CD4-positive, alpha-beta T cell treated with Interleukin-6 for 4 hours (primary cell): ENCODE measurements at places on chromosomes 12 and 14.
A peak's percentile ranks its signal among the peaks of the same experiment; 100 is the strongest.

- DNase-seq: no peak
Observed at GRCh38 chr14:88473791-88474190, 81.0 kb downstream of the PTPN21 start.

- DNase-seq: no peak
Observed at GRCh38 chr14:103735439-103735814, 19.8 kb downstream of the ZFYVE21 start.

DNA sequence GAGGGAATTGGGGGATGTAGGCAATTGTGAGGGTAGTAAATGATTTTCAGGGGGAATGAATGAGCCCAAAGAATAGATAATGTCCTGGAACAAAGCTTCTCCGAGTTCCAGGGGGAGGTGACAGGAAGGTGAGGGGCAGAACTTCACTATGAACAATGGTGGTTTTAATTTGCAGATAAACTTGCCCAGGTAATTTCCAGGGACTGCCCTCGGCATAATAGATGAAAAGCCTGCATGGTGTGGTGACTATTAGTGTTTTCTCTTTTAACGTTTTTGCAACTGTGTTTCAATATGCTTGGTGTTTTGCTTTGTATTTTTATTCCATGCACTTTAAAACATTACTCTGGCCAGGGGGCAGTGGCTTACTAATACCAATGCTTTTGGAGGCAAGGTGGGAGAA, 325.2 kb upstream of the RGS6 start:
- no peak for DNase-seq

DNA sequence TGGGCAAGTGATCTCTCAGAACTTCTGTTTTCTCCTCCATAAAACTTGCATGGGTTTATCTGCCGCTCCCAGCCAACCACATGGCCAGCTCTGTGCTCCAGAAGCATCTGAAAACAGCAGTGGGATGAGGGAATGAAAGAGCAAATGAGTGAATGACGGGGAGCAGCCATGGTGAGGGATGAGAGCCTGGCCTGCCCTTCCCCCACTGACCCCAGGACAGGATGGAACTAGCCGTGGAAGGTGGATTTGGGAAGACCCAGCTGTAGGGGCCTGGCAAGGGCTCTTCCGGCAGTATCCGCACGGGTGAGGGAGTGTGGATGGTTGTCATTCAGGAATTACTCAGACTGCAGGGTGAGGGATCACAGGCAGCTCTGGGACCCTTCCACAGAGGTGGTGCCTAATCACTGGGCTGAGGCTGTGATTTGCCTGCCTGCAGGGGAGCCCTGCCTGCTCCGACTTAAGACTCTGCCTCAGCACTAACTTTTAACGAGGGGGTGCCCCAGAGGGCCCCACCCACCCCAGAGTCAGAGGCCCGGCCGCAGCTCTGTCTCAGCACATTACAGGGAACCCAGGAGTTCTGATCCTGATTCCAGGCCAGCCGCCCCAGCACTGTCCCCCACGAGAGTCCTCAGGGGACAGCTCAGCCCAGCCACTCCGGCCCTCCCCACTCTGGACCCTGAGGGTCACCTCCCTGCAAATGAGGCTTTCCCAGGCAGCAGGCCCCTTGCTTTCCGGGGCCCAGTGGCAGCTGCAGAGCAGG, 136.8 kb upstream of the C14orf180 start:
- DNase-seq: no peak

DNA sequence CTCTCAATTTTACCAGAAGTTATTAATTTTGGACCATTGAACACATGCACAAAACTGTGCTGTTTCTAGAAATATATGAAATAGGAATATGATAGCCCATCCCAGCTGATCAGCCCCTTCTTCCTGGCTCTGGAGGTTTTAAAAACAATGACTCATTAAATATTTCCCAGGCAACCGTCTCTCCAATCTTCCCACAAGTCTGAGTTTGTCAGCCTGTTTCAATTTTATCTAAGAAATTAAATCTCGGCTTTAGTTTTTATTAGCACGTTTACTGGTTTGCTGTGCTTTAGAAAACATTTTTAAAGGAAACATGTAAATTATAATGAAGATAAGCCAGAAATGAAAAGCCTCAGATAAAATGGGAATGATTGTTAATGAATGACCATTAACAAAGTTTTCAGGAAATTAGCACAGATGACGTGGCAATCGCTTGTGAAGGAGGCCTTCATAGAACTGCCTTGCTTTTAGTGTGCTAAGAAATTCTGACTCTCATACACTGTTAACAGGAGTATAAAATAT, 89.3 kb upstream of the RAP1B start:
- DNase-seq: no peak

GRCh38 chr12:10567813-10568212, 45.6 kb downstream of the MAGOHB start:
- no peak for DNase-seq

DNA sequence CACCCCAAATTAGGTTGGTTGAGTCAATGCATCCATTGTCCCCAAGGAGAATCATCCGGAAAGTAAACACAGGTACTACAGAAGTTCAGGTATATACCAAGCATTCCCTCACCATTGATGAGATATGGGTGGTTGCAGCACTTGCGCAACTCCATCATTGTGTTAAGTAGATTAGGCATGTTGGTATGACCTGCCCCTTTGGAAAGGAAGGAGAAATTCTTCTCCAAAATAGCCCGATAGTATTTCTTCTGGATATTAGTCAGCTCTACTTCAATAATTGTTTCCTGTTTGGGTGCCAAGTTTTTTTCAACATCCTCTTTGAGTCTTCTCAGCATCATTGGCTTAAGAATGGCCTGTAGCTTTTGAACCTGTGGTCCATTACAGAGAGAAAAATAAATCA, 21.3 kb upstream of the SUPT16H start:
- no peak for DNase-seq

- DNase-seq: peak; percentile 13
Observed at GRCh38 chr12:88052686-88053085, 23.5 kb upstream of the C12orf50 start.

DNA sequence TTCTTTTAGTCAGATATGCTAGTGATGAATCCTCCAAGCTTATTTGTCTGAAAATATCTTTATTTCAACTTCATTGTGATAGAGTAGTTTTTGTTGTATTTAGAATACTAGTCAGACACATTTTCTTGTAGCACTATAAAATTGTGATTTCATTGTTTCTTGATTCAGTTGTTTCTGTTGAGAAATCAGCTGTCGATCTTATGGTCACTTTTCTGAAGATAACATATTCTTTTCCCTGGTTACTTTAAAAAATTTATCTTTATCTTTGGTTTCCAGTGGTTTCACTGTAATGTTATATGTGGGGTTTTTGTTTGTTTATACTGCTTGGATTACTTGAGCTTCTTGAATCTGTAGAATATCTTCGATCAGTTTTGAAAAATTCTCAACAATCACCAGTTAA, 426.1 kb downstream of the SOX5 start:
- no peak for DNase-seq

DNA sequence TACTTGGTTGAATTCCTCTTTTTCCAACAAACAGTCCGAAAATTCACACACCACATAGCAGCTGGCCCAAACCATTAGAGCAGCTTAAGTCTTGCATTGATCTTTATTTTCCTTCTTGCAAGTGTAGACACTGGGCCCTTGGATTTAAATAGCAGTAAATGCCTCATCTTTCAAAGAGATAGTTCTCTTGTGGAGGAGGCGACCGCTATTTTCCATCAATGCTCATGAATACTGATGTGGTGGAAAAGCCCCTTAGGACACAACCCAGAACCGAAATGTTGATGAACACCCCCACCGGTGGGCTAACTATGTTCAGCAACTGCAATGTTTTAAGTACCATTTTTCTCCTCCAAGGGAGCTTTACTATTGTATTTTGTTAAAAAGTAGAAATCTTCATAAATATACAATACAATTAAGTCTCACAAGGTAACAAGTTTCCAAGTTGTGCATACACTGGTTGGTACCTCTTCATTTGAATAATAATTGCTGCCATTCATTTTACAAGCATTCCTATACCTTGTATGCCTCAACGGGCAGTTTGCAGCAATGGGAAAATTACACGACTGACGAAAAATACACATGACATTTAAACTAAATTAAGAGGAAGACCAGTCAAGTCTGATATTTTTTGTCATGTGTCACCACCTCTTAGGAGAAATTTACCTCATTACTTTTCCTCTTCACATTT, 18.0 kb downstream of the NIN start:
- no peak for DNase-seq

- no peak for DNase-seq
Observed at GRCh38 chr14:65080960-65081747, 21.2 kb downstream of the MAX start.

- no peak for DNase-seq
Observed at GRCh38 chr14:53472306-53472705, 319.2 kb upstream of the DDHD1 start.

GRCh38 chr12:124756760-124757159, 106.9 kb downstream of the SCARB1 start:
- no peak for DNase-seq

DNA sequence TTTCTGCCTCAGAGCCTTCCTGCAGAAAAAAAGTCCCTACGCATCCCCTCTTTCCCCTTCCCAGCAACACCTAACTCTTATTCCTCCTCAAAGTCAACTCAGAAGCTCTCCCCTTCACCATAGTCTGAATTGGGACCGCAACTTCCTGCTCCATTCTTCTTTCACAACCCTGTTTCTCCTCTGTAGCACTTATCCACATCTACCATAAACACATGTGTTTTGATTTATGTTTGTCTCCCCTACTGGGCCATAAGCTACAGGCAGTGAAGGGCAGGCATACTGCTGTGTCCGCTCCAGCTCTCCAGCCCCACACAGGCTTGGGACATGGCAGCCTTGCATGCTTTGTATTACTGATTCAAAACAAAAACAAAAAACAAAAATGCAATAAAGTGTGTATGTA, 5.9 kb downstream of the SDR9C7 start:
- no peak for DNase-seq

GRCh38 chr12:110329710-110330109, 48.7 kb downstream of the ATP2A2 start:
- no peak for DNase-seq

GRCh38 chr14:69674546-69675244, 63.3 kb downstream of the SUSD6 start:
- DNase-seq: peak; percentile 21

- no peak for DNase-seq
Observed at GRCh38 chr12:124592481-124593160, 25.2 kb upstream of the NCOR2 start.

DNA sequence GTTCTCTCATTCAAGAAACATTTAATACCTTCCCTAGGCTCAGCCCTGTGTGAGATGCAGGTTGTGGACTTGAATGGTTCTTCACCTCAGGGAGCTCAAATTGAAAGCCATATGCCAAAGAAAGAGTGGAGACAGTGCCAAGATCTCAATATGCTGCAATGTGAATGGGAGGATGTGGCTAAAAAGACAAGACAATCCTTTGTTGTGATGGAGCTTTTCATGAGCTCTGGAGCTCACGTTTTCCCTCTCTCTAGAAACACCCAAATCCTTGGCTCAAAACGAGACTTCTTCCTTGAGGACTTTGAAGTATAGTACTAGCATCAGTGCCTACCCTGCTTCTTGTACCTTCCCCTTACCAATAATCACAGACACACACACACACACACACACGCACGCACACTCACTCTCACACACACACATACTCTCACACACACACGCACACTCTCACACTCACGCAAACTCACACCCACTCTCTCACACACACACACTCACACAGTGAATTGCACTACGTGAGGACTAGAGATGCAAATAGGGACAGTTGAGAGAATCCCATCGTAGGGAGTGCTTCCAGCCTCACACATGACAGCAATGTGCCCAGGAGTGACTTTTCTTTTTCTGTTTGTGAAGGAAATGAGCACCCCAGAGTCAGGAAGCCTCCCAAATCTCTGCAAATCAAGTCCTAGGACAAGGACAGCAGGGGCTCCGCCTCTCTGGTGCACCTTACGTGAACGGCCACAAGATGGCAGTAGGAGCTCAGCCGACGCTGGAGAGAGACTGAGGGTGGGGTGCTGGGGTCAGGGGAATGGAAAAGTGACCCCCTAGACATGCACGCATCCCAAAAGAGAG, 231.4 kb downstream of the PCNX1 start:
- peak; percentile 66 for DNase-seq

GRCh38 chr14:89638891-89639290, 221.9 kb upstream of the FOXN3 start:
- no peak for DNase-seq

GRCh38 chr12:119181944-119182343, 3.2 kb downstream of the HSPB8 start:
- DNase-seq: no peak

DNA sequence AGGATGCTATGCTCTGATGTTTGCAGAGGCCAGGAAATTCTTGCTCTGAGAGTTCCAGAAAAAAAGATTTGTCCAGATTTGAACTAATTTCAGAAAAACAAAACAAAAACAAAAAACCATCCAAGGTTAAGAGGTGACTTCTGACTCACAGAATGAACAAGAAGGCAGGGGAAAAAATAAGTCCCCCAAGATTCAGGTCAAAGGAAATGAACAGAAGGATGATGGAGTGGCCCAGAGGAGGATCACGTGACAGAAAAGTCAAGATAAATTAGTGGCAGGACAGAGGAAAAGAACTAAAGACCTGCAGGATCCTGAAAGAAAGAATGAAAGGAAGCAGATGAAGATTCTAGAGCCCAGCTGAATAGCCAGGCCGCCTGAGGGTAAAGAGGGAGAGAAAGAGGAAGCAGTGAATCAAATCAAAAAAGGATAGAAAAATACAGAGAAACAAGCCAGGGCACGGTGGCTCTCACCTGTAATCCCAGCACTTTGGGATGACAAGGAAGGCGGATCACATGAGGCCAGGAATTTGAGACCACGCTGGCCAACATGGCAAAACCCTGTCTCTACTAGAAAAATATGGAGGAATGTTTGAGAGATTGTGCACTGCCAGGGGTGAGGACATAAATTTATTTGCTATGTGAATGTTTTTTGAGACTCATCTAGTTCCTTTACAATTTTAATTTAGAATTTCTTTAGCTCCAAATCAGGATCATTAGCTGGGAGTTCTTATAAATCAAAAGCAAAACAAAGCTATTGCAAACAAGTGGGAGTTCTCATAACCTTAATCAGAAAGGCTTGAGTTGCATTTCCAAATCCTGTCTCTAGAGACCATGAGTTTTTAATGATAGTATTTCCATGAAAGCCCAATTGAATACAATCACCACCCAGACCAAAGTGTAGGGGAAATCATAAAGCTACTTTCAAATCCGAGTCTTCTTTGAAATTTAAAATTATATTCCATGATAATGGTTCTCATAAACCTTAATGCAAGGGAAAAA, 217.1 kb upstream of the PLEKHG7 start:
- DNase-seq: no peak

- no peak for DNase-seq
Observed at GRCh38 chr12:29617407-29617803, 119.9 kb upstream of the OVCH1 start.

DNA sequence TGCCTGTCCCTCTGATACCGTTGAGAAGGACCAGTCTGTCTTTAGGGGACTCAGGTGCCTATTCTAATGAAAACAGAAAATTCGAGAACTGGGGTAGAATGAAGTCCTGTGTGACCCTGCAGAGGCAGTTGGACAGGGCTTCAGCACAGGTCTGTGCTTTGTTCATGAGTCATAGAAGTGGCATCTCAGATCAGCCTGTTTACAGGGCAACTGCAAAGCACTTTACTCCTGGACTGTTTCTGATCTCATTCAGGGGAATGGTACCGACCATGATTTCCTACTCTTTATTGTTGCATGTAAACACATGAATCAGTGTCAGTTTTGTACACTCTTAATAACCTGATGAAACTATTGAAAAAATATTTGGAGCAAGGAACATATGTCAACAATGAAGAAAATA, 1517.0 kb downstream of the AACS start:
- DNase-seq: no peak
